ENCODE measurements at places on chromosomes 13 and 19.

- DNase-seq = peak; percentile 27
Measured at GRCh38 chr19:37855098-37855497, 51.3 kb downstream of the WDR87 start.

- DNase-seq = no peak
Measured at GRCh38 chr13:35472323-35472881, 4.1 kb downstream of the MAB21L1 start.

GRCh38 chr13:33940898-33941297 lies 122.9 kb downstream of the RFC3 start:
- no peak for DNase-seq

DNA sequence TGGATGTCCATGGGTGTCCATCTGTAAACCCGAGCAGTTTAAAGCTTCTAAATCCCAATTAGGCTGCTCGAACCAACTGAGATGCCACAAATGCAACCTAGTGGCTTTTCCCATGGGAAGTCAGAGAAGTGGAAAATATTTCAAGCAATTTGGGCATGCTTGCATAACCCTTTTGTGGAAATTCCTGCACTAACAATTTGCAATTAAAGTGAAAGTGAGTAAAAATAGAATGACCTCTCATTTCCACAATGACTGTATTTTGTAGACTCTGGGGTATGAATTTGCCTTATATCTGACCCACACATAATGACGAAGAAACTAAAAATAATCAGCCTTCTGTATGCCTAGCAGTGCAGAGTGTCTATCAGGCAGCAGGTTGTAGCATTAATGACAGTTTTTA lies 91.8 kb upstream of the TSC22D1 start:
- no peak for DNase-seq

- no peak for DNase-seq
Measured at GRCh38 chr19:2228157-2229030, 7.7 kb downstream of the PLEKHJ1 start.

- DNase-seq = no peak
Measured at GRCh38 chr19:33329736-33330135, 27.4 kb upstream of the CEBPA start.

- DNase-seq = no peak
Measured at GRCh38 chr13:23450340-23451046, 17.0 kb upstream of the SACS start.

DNA sequence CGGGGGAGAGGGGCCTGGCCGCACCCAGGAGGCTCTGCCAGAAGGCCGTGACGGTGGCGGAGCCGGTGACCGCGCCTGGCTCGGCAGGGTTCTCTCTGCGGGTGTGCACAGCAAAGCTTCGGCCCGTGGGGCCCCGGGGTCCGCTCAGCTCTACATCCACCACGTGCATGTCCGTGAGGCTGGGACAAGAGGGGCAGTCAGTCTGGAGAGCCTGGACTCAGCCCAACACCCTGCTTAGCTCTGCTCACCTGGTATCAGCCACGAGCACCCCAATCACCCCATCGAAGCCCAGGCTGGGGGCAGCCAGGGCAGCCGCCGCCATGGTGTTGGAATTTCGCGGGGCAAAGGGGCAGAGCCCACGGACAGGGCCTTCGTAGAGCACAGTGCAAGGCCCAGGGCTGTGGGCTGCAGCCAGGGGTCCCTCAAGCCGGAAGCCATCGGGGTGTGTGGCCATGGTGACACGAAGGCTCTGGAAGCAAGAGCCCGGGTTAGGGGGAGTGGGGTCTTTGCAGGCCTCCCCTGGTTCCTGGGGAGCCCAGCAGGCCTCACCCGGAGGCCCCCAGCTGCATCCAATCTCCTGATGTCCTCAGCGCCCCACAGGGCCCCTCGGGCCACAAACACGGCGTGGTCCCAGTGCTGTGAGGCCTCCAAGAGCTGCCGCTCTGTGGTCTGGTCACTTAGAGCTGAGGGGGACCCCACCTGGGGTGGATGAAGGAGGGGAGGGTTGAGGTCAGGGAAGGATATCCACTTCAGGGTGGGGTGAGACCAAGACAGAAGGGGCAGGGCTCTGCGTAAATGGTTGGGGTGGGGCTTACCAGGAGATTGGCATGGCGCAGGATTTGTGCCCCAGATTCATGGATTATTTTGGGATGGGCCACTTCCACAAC lies 1.4 kb downstream of the ASPDH start:
- no peak for DNase-seq

DNA sequence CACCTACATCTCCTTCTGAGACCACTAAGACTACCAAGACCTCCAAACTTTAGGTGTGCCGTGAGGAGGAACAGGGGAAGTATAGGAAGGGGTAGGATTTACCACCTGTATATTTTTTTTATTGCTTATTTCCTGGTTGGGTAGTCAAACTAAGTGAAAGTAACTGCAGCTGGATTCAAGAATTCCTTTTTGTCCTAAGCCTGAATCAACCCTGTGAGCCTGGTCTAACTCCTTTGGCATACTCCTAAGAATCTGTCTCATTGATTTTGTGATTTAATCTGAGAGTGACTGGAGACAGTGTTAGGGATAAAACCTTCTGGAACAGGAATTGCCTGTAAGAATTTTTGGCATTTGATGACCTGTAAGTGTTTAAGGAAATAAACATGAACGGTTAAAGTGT lies 523.5 kb upstream of the MIR17HG start:
- no peak for DNase-seq

DNA sequence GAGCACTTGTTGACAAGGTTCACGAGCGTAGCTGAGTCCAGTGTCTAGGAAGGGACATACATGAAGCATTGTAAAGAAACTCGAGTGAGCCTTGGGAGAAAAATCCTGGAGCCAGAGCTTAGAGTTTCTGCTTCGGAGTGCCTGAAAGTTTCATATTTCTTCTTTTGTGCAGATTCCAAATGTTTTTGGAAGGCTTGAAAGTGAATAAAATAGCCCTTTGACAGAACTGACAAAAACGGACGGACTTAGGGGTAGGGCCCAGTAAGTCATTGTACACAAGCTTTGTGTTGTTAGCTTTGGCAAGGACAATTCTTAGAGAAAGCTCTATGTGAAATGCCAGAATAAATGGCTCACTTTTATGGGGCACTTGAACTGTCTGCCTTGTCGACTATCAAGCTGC lies 2.8 kb downstream of the RNF113B start:
- DNase-seq = no peak

DNA sequence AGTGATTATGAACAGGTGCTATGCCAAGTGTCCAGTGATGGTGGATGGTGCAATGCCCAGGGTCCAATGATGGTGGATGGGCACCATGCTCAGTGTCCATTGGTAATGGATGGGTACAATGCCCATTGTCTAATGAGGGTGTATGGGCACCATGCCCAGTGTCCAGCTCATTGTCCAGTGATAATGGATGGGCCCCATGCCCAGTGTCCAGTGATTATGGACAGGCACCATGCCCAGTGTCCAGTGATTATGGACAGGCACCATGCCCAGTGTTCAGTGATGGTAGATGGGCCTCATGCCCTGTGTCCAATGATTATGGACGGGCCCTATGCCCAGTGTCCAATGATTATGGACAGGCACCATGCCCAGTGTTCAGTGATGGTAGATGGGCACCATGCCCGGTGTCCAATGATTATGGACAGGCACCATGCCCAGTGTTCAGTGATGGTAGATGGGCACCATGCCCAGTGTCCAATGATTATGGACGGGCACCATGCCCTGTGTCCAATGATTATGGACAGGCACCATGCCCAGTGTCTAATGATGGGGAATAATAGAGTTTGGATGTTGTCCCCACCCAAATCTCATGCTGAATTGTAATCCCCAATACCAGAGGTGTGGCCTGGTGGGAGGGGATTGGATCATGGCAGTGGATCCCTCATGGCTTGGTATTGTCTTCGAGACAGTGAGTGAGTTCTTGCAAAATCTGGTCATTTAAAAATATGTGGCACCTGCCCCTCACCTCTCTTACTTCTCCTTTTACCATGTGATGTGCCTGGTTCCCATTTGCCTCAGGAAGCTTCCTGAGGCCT lies 87.8 kb downstream of the ANKRD10 start:
- DNase-seq = no peak

GRCh38 chr13:107374038-107374437 lies 806.1 kb upstream of the ARGLU1 start:
- DNase-seq = no peak

DNA sequence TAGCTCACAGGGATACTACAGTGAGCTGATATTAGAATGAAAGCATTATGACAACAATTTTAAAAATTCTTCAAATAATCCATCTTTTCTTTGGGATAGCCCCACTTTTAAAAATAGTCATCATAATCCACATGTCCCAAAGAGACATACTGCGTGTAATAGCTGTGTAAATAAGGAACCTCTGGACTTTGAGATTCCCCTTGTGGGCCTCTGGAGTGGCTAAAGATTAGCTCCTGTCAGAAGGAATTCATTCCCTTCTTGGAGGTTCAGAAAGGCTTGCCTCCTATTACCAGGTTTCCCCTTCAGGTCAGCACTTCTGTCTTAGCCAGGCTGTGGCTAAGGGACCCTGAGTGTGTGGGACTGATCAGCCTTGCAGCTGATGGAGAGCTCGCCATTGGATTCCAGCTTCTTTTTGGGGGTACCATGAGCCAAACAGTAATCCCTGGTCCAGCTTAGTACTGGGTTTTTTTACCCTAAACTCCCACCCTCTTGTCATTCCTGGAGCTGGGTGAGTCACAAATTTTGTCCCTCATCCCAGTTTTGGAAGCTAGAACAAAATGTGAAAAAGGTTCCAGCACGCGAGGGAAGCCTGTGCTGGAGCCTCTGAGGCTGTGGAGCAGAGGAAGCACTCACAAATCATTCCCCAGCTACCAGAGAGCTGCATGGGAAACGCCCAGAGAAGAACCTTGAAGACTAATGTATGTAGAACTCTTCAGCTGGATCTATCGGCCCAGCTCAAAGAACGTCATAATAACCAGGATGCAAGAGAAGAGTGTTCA lies 96.7 kb downstream of the RNASEH2B start:
- DNase-seq = no peak

GRCh38 chr13:26485786-26486185 lies 71.7 kb upstream of the WASF3 start:
- DNase-seq = no peak

- DNase-seq = no peak
Measured at GRCh38 chr19:8371011-8371804, 7.3 kb downstream of the ANGPTL4 start.

DNA sequence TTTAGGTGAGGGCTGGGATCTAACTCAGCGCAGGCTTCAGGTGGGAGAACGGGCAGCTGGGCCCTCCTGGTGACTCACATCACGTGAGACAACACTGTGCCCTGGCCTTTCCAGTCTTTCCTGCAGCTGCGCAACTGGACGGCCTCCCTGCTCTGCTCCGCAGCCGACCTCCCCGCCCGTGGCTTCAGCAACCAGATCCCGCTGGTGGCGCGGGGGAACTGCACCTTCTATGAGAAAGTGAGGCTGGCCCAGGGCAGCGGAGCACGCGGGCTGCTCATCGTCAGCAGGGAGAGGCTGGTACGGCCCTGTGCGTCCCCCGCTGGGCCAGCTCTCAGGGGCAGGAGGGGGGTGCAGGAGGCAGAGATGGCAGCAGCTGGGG lies 8.8 kb downstream of the SPPL2B start:
- no peak for DNase-seq

DNA sequence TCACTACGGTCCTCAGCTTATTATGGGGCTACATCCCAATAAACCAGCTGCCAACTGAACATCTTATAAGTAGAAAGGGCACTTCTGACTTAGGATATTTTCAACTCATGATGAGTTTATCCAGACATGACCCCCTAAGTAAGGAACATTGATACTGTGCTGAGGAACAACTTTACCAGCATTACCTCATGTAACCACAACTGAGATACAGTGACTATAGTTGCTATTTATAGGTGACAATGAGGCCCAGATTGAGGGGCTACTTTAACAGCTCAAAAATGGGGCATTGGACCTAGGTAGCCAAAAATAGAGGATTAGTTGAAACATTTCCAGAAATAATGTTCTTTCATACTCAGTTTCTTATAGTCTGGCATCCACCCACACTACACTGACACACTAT lies 26.8 kb downstream of the SKA3 start:
- no peak for DNase-seq

- DNase-seq = no peak
Measured at GRCh38 chr13:27006519-27007161, 165.0 kb downstream of the USP12 start.

- no peak for DNase-seq
Measured at GRCh38 chr13:111548301-111548700, 227.9 kb downstream of the TEX29 start.

GRCh38 chr13:46753917-46754316 lies 43.0 kb downstream of the ESD start:
- DNase-seq = no peak

DNA sequence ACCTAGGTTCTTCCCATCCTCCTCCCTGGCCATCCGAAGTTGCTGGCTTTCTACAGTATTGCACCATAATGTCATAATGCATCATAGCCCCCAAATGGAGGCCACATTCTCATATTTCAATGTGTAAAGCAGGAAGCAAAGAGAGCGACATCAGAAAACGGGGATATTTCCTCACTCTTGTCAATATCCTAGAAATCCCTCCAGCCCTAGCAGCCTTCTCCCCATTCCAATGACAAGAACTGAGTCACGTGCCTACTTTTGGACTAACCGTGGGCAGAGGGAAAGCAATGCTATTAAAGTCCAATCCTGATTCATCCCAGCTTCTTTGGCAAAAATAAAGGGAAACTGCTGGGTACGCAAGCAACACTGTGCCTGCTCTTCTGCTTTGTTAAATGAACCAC lies 4.3 kb upstream of the RAP2A start:
- no peak for DNase-seq

- DNase-seq = no peak
Measured at GRCh38 chr13:96744367-96745331, 249.6 kb downstream of the OXGR1 start.

GRCh38 chr13:30687601-30688000 lies 47.7 kb upstream of the ALOX5AP start:
- no peak for DNase-seq

DNA sequence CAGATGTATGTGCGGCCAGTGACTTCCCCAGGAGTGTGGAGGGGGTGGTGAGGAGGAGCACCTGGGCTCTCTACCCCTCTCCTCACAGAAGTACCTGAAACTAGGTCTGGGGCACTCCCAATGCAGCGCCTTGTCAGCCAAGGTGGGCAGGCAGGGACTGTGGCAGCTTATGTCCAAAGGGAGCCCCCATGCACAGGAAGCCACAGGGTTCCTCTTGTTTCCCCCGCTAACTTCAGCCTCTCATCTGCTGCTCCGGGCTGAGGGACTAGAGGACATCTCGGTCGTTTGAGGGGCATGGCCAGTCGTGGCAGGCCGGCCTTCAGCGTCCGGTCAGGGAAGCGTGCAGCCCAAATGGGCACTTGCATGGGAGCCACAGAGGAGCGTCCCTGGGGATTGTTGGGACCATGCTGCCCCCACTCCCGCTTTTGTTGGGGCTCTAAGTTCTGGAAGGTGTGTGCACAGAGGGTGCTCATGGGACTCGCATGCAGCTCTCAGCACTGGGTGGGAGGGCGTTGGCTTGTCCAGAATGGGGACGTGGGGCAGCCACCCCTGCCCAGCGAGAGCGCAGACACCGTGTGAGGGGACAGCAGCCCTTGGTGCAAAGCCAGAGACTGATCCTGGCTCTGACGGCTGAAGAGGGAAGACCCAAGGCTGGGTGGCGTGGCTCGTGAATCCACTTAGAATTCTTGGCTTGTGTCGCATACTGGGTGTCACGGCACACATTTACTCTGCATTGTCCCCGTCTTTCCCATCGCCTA lies 16.6 kb upstream of the NPAS1 start:
- no peak for DNase-seq

GRCh38 chr19:28933039-28933438 lies 279.9 kb downstream of the UQCRFS1 start:
- DNase-seq = no peak

Measured in CD4-positive, alpha-beta T cell treated with Interleukin-10 for 1 hour (primary cell).